ENCODE measurements at places on chromosomes 3 and 15.

GRCh38 chr3:170712798-170713197 is 126.9 kb upstream of the SLC7A14 start:
- DNase-seq = no peak

DNA sequence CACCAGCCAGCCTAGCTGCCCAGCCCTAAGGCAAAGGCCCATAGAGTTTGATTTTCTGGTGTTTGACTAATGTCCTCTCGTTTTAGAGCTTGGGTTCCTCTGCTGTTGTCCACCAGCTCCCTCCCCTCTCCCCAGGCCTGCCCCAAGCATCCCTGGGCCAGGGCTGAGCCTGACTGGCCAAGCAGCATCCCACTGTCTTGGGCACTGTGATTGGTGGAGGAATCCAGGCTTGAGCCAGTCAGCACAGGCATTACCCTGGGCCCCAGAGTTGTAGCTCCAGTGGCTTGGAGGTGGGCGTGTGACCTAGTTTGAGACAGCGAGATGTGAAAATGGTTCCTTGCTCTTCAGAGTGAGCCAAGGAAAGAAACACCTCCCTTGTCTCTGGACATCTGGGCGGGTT is 155.3 kb upstream of the MEF2A start:
- DNase-seq = no peak

- DNase-seq = no peak
These were observed 9.9 kb downstream of the ITPR1 start for GRCh38 chr3:4503050-4503449.

GRCh38 chr3:13245615-13245978 is 172.4 kb upstream of the IQSEC1 start:
- no peak for DNase-seq

GRCh38 chr15:73617301-73617831 is 15.8 kb downstream of the NPTN start:
- DNase-seq = no peak
